ENCODE measurements at places on chromosomes 16 and 17. TPM values are rescaled to one million over a fixed set of nuclear protein-coding genes. Genes with fewer than 3 reads are reported as not detected.

GRCh38 chr16:4002121-4002520, 114.1 kb downstream of the ADCY9 start:
- no peak overlapping the region for H3K4me3 ChIP-seq
- DNase-seq = no peak
- H3K27ac ChIP-seq = no peak overlapping the region
- H3K36me3 ChIP-seq = no peaks in the 10 kb centered on the region

DNA sequence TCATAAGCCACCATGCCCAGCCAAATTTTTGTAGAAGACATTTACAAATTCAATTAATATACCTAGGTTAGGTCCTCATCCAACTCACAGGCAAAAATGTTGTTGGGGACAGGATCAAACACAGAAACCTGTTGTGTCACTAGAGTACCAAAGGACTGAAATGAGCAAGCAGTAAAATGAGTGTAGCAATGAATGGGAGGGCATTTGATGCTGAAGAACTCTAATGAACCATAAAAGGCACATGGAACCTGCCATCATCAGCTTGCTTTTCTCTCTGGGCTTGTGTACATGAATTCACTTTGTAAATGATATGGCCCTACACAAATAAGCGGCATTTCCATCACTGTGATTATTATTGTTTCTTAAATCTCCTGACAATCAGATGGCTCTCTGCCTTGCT, 17.8 kb downstream of the USP31 start:
- no peak for DNase-seq
- peaks cover 35% of the 10 kb centered on the region for H3K4me1 ChIP-seq

GRCh38 chr16:88141580-88141979, 190.3 kb downstream of the BANP start:
- no peak overlapping the region for H3K27ac ChIP-seq
- no peak for DNase-seq
- no peak overlapping the region for H3K4me3 ChIP-seq
- H3K27me3 ChIP-seq = peaks cover 22% of the 10 kb centered on the region
- no peaks in the 10 kb centered on the region for H3K4me1 ChIP-seq
- peaks cover 21% of the 10 kb centered on the region for H3K36me3 ChIP-seq

DNA sequence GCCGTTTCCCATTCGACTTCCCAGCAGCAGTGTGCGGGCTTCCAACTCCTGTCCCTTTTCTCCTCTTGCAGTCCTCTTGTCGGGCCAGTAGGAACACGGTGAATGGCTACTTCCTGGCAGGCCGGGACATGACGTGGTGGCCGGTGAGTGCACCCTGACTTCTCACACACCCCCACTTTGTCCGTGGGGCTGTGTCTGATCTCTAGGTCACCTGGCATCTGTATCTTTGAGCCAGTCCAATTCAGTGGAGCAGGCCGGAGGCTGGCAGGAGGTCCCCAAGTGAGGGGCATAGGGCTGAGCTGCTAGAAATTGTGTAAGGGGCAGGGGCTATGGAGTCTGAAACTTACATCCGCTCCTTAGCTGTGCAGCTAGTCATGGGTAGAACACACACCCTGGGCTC, 6.6 kb downstream of the SLC5A10 start:
- DNase-seq = no peak
- no peak overlapping the region for H3K27ac ChIP-seq
- H3K4me3 ChIP-seq = no peak overlapping the region

GRCh38 chr16:81505011-81505661, 60.5 kb downstream of the CMIP start:
- H3K27me3 ChIP-seq = 0 out of 2 replicates have a peak, but pooled peaks cover 2% of the 10 kb centered on the region
- no peak for DNase-seq
- peak overlapping the region; percentile 38 for H3K27ac ChIP-seq
- no peak overlapping the region for H3K4me3 ChIP-seq
- peaks cover 67% of the 10 kb centered on the region for H3K4me1 ChIP-seq

DNA sequence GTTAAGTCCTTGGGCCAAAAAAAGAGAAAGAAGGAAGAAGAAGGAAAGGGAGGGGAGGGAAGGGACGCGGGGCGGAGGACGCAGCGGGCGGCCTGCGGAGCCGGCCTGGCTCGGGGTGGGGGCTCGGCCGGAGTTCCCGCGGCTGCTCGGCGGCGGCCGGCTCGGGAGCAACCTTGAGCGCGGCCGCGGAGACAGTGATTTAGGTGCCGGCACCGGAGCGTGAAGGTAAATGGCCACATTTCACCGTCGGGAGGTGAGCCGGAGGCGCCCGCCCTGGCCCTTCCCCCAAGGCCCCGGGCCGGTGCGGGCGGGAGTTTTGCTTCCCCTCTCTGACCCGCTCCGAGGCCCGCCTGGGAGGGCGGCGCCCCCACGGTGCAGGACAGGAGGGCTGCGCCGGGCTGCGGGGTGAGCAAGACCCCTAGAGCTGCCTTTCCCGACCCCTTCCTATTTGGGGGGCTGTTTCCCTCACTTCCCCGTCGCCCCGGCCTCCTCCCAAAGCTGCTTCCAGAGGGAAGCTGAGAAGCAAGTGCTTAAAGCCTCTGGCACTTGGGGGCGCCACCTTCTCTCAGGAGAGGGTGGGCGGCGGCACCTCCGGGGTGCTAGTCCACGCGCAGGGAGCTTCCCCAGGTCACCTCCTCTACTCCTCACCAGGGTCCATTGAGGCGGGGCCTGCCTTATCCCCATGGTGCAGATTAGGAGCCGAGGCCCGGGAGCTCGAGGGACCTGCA, 56.5 kb downstream of the MRM1 start:
- H3K4me3 ChIP-seq = no peak overlapping the region
- no peaks in the 10 kb centered on the region for H3K36me3 ChIP-seq
- no peak for DNase-seq
- no peak overlapping the region for H3K27ac ChIP-seq
- H3K4me1 ChIP-seq = no peaks in the 10 kb centered on the region
- peaks cover 34% of the 10 kb centered on the region for H3K27me3 ChIP-seq

- H3K4me1 ChIP-seq = peaks cover 89% of the 10 kb centered on the region
- H3K4me3 ChIP-seq = peak overlapping the region; percentile 71
- H3K36me3 ChIP-seq = peaks cover 24% of the 10 kb centered on the region
- DNase-seq = peak; percentile 74
- H3K27me3 ChIP-seq = peaks cover 3% of the 10 kb centered on the region
- H3K27ac ChIP-seq = peak overlapping the region; percentile 91
These were observed 119.8 kb downstream of the HIC1 start for GRCh38 chr17:2174468-2175293.

Gene USP36
- 55.4 TPM for total RNA-seq
